AG04450 (cell line): ENCODE measurements at places on chromosomes 7 and 10.

DNA sequence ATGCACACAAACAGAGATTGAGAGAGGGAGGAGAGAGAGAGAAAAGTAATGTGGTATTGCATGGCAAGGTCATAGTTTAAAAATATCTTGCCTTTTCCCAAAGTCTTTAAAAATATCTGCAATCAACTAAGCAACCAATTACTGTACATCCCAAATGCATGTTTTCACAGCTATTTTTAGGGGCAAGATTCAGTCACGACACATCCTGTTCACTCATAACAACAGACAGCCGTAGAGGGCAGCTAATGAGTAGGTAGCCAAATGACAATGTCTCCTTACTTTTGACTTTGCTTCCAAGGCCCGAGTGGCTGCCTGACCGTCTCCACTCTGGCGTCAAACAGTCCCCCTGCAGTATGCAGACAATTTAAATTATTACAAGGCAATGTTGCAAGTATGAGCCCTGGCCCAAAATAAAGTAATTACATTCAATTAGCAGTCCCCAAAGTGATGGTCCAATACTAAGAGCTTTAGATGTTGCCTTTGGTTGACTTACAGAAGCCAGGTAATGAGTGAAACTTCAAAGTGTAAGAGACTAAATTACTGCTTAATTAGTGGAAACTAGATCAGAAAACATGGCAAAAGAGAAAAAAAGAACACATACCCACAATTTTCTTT is 162.9 kb downstream of the MBL2 start:
- no peak for DNase-seq

DNA sequence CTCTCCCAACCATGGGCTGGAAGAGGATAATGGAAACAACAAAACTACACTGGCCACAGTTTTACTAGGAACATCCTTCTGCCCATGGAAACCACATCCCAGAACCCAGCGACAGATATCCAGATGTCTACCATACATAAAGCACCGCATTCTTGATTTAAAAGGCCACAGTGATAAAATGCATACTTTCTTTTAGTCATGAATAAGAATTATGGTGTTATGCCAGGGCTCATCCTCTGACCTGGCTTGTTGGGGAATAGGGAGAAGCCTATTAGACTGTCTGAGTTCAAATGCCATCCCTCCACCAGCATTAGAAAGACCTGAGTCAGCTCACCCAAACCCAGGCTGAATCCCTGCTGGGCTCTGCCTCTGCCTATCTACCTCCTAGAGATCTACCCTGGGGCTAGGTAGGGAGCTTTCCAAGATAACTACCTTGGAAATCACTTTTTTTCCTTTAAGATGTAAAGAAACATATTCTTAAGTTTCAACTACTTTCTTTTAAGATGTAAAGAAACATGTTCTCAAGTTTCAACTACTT is 5.2 kb downstream of the ABCA13 start:
- no peak for DNase-seq

DNA sequence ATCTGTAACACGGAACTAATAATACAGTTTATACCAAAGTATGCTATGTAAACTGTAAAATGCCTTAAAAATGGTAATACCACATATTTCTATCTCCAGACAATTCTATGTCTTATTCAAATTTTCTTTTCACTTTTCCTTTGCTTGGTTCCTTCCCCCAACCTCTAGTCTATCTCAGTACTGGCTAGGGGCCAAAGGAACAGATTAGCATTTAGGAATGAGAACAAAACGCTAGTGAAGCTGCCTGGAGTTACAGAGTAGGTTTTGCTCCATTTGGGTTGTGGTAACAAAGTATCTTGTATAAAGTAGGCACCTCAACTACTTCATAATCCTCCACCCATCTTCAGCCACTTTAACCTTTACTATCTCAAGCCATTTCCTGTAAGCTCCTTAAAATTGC is 94.1 kb downstream of the HBP1 start:
- DNase-seq, result no peak

GRCh38 chr7:93316730-93317129 is 84.6 kb downstream of the VPS50 start:
- no peak for DNase-seq

DNA sequence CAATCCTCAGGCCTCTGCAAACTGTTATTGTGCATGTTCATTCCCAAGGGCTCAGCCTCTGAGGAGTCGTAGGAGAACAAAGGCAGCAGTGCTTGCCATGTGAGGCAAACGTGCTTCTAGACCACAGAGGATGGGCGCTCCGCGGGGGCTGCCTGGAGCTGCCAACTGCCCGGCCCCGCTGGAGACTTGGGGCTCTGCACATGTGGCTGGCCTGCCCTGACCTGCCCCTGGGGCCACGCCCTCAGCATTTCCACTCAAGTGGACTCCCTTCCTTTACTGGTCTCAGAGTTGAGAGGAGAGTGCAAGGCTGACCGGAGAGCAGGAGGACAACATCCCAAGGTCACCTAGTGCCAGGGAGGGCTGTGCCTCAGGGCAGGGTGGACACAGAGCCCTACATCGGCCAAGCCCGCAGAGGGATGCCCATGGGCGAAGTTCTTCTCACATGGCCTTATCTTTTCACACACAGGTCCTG is 222.3 kb upstream of the ZNF32 start:
- DNase-seq, result no peak

- no peak for DNase-seq
Measured at GRCh38 chr10:78437407-78437768, 403.7 kb downstream of the RPS24 start.

GRCh38 chr7:107661081-107661864 is 645 bp downstream of the SLC26A4 start:
- no peak for DNase-seq

GRCh38 chr7:72077786-72078185 is 334.4 kb downstream of the CALN1 start:
- no peak for DNase-seq
